ENCODE measurements at places on chromosomes 2 and 18.

- peak; percentile 88 for DNase-seq
Measured at GRCh38 chr2:207504513-207505170, 25.1 kb upstream of the CREB1 start.

DNA sequence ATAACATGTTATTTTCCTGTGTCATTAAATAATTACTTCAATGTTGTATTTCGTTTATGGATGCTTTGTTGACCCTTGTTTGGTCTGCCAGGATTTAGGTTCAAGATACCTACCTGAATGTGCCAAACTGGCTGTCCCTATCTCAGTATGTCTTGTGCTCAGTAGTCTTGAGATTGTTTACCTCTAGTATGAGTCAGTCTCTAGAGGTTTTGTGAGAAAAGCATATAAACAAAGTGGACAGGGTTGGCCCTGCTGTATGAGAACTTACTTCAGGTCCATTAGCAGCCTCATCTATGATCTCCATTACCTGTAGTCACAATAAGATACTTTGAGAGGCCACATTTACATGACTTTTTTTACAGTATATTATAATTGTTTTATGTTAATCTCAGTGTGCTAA is 17.8 kb downstream of the DDX18 start:
- no peak for DNase-seq

DNA sequence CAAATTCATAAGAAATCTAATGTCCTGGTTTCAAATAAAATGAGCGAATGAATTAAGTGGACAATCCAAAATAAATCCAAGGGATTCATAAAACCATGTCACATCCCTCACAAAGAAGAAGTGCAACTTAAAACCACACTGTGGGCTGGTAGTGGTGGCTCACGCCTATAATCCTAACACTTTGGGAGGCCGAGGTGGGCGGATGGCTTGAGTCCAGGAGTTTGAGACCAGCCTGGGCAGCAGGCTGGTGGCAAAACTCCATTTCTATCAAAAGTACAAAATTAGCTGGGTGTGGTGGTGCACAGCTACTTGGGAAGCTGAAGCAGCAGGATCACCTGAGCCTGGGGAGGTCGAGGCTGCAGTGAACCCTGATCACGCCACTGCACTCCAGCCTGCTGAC is 25.4 kb downstream of the FAM98A start:
- DNase-seq = no peak

GRCh38 chr2:8457092-8457481 is 224.8 kb upstream of the ID2 start:
- no peak for DNase-seq

- DNase-seq = no peak
Measured at GRCh38 chr2:170815311-170815710, 1.4 kb upstream of the GAD1 start.

DNA sequence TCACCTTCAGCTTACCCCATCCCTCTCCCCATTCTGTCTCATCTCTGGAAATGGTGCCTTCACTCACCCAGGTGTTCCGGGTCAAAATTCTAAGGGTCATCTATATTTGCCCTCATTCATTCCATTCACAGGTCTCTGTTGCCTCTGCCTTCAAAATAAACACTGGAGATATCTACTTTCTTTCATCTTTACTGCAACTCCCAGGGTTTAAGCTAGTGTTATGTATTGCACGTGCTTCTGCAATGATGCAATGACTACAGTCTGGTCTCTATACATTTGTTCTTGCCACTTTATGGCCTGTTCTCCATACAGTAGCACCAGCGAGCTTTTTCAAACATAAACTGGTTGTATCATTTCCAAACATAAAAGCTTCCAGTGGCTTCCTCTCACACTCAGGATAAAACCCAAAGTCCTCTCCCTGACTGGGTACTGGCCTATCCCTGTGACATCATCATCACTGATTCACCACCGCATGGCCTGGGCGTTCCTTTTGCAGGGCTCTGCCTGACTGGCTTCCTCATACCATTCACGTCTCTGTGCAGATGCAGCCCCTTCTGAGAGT is 14.3 kb downstream of the DSG2 start:
- DNase-seq = no peak

- DNase-seq = no peak
Measured at GRCh38 chr2:111662771-111663470, 221.1 kb downstream of the ANAPC1 start.

GRCh38 chr18:22914633-22915032 is 18.5 kb upstream of the RBBP8 start:
- DNase-seq = no peak

DNA sequence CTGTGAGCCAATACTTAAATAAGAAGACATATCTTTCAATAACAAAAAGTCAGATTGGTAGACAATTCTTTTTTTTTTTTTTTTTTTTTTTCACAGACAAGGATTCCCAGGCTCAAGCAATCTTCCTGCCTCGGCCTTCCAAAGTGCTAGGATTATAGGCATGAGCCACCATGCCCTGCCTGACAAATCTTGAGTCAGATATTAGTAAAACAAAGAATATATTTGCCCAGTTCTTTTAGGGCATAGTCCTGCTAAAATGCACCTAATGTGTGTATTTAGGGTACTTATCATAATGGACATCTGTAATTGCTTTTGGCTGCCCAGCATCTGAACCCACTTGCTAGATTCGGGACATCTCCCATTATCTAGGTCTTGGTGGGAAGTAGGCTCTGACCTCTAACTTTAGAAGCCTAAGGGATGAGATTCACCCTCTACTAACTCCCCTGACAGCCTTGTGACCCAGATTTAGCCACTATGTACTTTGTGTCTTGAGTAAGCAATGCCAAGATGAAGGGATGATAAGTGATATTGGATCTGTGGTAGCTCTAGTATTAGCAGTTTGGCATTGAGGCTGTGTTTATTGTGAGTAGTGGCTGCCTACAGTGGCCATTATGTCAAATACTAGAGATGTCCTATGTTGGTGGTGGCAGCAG is 18.5 kb upstream of the PSME4 start:
- no peak for DNase-seq

DNA sequence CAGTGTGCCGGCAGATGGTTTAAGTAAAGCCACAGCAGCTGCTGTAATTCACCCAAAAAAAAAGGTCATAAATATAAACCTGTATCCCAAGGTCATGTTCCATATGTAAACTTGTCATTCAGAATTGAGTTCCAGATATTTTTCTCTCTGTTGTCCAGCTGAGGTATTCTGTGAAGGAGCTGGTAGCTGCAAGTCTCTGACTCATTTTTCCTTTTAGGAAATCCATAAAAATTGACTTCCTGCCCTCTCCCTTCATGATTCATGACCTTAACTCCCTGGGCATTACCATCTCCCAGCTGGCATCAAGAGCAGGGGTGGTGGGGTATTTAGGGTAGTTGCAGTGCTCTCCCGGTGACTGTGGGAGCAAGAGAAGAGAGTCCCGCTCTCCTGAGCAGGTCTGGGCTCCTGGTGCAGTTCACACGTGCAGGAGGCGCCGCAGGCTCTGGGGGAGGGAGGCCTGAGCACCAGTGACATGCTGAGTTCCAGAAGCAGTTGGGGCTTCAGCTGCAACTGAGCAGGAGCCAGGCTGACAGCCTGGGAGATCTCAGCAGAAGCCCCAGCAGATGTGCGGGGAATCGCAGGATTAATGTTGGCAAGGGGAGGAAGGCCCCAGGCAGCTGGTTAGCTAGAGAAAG is 192.6 kb downstream of the MGAT5 start:
- DNase-seq = peak; percentile 5

GRCh38 chr2:54461261-54461660 is 5.1 kb downstream of the SPTBN1 start:
- DNase-seq = peak; percentile 49

DNA sequence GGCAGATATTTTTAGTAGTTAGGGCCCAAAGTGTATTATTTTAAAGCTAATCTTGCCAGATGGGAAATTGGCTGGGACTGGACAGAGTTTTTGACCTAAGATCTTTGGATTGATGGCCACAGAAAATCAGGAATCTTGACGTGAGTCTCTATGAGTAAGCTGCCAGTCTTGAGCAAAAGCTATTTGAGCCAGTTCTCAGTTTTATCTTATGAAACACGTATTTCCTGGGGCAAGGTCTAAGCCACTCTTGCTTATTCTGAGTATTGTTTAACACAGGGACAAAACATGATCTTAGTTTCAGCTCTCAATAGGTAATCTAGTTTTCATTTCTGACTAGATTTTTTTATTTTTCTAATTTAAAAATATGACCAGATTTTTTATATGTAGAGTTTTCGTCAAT is 329.4 kb downstream of the CNTNAP5 start:
- DNase-seq = no peak

GRCh38 chr2:88827821-88828220 is 136.3 kb downstream of the RPIA start:
- DNase-seq = no peak

DNA sequence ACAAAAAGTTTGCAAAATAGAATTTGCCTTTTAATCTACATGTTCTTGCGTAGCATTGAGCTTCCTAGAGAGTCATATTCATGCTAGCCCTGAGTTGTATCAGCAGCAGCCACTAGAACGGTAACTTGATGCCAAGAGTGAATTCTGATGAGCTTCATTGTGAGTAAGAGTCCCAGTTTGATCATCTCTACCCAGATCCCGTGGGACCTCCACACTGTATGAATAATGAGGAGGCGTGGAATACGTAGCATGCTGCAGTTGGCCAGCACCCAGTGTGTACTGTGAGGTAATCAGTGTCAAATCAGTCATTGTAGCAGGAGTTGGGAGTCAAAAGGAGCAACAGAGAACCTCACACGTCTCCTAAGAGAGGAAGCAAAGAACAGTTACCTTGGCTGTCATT is 197.9 kb downstream of the NEDD4L start:
- peak; percentile 56 for DNase-seq

DNA sequence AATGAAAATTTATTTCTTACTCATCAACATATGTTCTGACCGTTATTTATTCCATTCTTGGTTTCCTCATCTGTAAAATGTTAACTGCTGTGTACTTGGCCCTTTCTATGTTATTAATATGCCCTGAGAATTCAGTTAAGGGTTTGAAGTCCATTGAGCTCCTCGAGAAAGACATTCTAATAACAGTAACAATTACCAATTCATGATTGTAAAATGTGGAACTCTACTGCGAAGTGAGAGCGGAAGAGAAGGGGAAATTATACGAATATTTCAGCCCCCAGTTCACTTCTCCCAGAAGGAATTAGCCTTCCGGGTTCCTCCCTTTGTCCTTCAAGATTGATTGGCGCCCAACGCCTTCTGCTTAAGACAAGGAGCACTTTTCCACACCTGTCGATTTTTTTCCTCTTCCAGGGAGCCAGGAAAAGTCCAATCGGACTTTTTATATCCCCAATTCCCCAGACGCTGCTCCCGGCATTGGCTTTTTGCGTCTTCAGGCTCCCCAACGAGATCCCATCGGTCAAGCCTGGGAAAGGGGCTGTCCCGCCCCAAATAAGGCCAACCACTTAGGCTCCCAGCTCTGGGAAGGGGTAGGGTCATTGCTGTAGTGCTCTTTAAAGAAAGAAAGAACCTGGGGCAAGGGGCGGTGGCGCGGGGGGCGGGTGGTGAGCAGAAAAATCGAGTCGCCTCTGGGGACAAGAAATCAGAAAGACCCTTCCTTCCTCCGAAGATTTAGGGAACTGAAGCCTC is 1.6 kb downstream of the DSC2 start:
- no peak for DNase-seq

GRCh38 chr2:223805008-223805407 is 32.4 kb downstream of the AP1S3 start:
- DNase-seq = no peak

DNA sequence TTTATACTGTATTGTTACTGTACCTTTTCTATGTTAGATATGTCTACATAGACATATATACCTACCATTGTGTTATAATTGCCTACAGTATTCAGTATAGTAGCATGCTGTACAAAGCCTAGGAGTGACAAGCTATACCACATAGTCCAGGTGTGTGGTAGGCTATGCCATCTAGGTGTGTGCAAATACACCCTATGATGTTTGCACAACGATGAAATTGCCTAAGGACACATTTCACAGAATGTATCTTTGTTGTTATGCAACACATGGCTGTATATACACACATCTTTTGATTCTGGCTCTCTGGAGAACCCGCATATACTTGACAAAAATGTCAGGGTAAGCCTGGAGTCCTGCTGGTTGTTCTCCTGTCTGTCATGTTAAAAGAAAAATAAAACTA is 85.1 kb downstream of the BCL2L11 start:
- no peak for DNase-seq

DNA sequence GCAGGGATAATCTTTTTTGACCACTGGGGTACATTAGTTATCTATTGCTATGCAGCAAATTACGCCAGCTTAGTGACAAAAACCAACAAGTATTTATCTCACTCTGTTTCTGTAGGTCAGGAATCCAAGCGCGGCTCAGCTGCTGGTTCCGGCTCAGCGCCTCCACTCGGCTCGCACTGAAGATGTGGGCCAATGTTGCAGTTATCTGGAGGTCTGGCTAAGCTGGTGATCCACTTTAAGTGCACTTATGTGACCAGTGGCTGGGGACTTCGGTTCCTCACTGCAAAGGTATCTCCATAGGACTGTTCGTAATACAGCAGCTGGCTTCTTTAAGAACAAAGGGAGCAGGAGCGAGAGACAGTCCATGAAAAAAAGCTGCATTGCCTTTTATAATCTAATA is 591.9 kb downstream of the TMEM182 start:
- no peak for DNase-seq

DNA sequence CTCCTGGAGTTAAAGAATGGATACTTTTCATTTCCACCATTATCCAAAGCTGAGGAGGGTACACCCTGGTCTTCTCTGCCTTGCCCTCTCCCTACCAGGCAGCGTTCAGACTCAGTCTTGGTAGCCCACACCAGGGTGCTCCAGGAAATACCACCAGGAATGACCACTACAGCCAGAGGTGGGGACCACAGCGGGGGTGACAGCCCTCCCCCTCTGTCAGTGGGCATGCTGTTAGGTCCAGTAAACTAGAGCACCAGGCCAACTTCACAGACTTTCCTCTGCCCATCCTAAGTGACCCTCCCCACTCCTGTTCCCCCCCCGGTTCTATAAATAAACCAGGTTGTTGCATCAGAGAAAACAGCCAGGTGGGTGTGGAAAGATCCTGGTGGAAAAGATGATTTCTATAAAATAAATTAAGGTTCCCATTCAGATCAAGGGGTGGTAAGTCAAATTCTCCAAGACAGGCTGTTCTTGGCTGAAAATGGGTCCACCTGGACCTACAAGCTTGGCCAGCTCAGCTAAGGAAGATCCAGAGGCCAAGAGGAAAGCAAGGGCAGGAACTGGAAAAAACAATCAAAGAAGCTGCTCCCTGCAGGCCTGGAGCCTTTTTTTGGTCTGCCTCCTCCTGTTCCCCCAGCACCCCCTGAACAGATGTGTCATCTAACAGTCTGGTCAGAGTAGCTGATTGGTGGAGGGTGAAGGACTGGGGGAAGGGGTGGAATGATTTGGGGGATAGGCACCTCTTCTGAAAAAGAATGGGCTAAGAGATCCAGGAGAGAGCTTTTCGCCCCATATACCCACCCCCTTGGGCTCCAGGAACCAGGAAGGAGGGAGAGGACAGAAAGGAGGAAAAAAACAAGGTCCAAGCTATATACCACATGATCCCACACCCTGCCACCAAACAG is 2.3 kb downstream of the RAB11FIP5 start:
- DNase-seq = no peak

DNA sequence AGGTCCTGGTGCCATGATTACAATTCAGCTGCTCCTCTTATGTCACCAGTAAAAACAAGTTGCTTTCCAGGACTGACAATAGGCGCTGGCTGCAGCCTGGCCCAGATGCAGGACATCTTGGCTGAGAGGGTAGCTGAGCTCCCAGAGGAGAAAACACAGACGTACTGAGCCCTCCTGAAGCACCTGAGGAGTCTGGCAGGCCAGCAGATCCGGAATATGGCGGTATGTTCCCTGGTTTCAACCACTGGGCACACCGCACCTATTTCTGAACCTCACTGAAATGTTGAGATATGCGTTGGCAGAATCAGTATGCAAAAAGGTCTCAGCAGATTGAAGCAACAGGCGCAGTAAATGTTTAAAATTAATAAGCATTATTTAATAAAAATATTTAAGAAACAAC is 73.1 kb upstream of the BZW1 start:
- no peak for DNase-seq
